Neural crest cell (in vitro differentiated cells): ENCODE measurements at places on chromosomes 4 and X.
A peak's percentile ranks its signal among the peaks of the same experiment; 100 is the strongest.

DNA sequence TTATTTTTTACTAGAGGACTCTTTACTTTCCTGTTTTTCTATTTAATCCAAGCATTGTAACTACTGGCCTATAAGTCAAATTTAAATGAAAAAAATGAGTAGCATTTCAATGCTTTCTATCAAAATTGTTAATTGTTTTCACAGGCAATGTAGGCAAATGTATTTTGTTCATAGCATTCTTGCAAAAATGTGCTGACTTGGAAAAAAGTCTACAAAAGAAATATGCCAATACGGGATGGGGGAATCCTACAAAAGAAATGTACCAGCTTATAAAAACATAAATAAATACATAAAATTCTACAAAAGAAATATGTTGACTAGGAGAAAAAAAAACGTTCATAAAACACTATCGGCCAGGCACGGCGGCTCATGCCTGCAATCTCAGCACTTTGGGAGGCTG, 14.9 kb upstream of the S100G start:
- no peak for DNase-seq

DNA sequence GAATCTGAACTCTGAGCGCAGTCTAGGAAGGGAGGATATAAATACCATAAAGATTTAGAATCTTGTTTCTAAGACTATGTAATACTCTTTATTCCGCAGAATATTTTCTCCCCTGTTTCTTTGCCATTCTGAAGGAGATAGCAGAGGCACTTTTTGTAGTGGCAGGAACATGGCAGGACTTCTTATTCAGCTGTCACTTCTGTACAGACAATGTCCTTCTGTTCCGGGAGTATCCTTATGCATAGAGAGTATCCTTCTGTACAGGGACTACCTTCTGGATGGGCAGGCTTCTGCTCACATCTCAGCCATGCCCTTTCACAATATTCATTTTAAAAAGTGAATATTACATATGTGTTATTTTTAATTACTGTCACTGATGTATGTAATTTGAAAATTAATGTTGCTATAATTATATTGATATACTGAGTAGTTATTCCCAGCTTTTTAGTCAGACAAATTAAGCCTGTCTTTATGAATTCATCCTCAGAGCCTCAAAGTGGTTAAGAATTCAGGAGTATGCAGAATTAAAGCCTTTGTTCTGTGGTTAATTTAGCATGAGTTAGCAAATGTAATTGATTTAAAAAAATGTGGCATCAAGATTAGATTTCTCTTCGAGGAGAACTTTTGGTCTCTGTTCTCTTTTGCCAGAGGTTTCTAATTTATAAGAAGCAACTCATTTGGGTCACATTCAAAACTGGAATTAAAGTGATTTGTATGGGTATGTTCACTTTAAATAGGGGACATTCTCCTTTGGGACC, 174.4 kb downstream of the FHIP1A start:
- DNase-seq = no peak

DNA sequence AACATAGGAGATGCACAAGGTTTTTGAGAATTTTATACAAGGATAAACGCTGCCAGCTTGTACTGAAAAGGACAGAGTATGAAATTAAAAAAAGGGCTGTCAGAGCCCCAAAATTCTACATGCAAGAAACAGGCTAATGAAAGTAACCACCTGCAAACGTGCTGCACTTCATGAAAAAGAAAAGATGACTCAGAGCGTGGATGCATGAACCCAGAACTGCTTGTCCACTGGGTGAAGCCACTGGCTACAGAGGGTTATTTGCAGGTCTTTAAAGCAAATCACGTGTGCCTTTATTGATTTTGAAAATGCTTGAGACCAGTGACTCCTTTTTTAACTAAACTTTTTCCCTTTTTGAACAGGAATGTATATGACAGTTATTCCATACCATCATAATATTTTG, 25.3 kb upstream of the FRMD7 start:
- no peak for DNase-seq

- DNase-seq = no peak
Observed at GRCh38 chrX:106585478-106585877, 26.3 kb upstream of the RADX start.

GRCh38 chrX:143648705-143649104, 12.8 kb upstream of the SLITRK4 start:
- DNase-seq = peak; percentile 1

GRCh38 chr4:2125023-2125422, 65.9 kb downstream of the NAT8L start:
- no peak for DNase-seq

DNA sequence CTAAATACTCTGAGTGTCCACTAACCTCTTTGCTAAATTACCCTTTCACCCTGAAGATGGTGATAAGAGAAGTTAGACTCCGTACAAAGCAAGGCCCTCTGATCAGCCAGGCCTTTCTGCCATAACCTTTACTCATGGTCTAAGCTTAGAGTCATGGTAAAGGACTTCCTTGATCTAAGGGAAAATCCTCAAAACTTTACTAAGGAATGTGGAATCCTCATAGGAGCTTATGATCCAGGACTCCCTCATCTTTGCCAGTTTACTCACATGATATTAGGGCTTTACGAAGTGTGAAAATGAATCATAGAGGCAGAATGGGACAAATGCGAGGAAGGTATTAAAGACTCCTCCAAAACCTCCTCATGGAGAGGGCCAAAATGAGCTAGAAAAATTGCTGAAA, 7.9 kb upstream of the FAM13A start:
- DNase-seq = no peak

- no peak for DNase-seq
Observed at GRCh38 chr4:26196567-26196966, 124.2 kb upstream of the RBPJ start.

GRCh38 chr4:104942990-104943743, 203.5 kb upstream of the TET2 start:
- DNase-seq = no peak

- no peak for DNase-seq
Observed at GRCh38 chr4:113331811-113332210, 282.4 kb downstream of the ANK2 start.

DNA sequence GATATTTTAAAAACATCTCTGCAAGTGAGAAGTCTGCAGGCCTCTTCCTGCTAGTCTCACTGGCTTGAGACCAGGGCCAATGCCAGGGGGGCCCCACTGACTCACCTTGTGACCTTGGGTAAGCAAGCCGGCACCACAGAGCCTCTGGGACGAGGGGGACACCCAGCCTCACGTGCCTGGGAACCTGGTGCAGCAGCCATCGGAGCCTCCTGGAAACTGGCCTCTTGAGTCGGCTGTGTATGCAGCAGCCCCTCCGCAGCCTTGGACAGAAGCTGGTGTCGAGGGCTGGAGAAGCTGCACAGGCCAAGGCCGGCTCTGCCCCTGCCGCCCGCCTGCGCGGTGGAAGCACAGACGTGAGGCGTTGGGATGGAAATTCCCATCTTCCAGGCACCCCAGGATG, 8.7 kb downstream of the TADA2B start:
- DNase-seq = no peak

- no peak for DNase-seq
Observed at GRCh38 chrX:7133050-7133440, 14.5 kb upstream of the STS start.

DNA sequence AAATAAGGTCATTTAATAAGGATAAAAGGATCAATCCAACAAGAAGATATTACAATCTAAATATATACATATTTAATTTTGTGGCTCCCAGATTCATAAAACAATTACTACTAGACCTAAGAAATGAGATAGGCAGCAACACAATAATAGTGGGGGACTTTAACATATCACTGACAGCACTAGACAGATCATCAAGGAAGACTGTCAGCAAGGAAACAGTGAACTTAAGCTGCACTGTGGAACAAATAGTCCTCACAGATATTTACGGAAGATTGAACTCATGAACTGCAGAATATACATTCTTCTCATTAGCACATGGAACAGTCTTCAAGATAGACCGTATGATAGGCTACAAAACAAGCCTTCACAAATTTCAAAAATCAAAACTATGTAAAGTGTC, 56.1 kb upstream of the NAP1L2 start:
- DNase-seq = no peak
